Activated CD4-positive, alpha-beta T cell treated with anti-CD3 and anti-CD28 coated beads, Interleukin-2, Interleukin-4, amounts not matched to agents 100 ng/mL and 50 ng/mL, durations not matched to agents 16 hours and 8 hours (primary cell): ENCODE measurements at places on chromosomes 16 and 17.

GRCh38 chr16:20610211-20610891 lies 34.2 kb upstream of the ACSM2B start:
- no peak for DNase-seq

- DNase-seq: no peak
Observed at GRCh38 chr17:80274331-80274730, 13.7 kb downstream of the RNF213 start.

- DNase-seq: no peak
Observed at GRCh38 chr16:58048494-58049231, 23.1 kb downstream of the MMP15 start.

- DNase-seq: no peak
Observed at GRCh38 chr16:23523876-23524385, 13.6 kb upstream of the GGA2 start.

GRCh38 chr17:9668517-9668916 lies 23.2 kb downstream of the USP43 start:
- peak; percentile 17 for DNase-seq

- DNase-seq: peak; percentile 46
Observed at GRCh38 chr17:6574687-6575595, 18.6 kb upstream of the PITPNM3 start.
